ENCODE measurements at places on chromosomes 16 and 17.
A peak's percentile ranks its signal among the peaks of the same experiment; 100 is the strongest.

GRCh38 chr17:58208344-58208743 lies 10.7 kb downstream of the MKS1 start:
- no peak for DNase-seq

DNA sequence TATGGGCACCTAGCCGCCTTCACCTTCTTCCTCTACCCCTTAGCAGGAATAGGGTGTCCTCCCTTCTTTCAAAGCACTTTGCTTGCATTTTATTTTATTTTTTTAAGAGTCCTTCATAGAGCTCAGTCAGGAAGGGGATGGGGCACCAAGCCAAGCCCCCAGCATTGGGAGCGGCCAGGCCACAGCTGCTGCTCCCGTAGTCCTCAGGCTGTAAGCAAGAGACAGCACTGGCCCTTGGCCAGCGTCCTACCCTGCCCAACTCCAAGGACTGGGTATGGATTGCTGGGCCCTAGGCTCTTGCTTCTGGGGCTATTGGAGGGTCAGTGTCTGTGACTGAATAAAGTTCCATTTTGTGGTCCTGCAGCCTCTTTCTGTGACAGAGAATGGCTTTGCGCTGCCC lies 4.6 kb downstream of the TMUB2 start:
- DNase-seq = no peak

- DNase-seq = no peak
These were observed 23.7 kb downstream of the LASP1 start for GRCh38 chr17:38893607-38894006.

GRCh38 chr16:89473136-89473712 lies 17.1 kb downstream of the ANKRD11 start:
- no peak for DNase-seq

- no peak for DNase-seq
These were observed 57.9 kb upstream of the CES5A start for GRCh38 chr16:55933038-55933437.

GRCh38 chr16:23523321-23523720 lies 13.0 kb upstream of the GGA2 start:
- no peak for DNase-seq

DNA sequence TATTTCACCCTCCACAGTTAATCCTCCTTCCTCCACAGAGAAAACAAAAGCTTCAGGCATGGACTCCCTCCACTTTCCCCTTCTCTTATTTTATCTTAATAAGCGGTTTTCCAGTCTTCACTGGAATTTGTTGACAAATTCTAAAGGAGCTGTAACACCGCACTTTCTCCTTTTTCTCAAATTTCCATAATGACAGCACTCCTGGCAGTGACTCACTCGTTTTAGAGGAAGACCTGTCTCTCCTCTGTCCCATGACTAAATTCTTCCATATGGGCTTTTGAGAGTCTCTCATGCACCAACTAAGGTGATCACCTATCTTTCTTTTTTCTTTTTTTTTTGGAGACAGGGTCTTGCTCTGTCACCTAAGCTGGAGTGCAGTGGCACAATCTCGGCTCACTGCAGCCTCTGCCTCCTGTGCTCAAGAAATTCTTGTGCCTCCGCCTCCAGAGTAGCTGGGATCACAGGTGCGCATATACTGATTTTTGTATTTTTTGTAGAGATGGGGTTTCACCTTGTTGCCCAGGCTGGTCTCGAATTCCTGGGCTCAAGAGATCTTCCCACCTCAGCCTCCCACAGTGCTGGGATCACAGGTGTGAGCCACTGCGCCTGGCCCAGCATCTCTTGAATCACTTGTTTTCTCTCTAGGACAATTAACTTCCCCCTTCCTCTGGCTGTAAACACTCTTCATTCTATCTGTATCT lies 7.7 kb downstream of the ITGAM start:
- DNase-seq = no peak

GRCh38 chr16:57799600-57800199 lies 2.6 kb downstream of the KIFC3 start:
- DNase-seq = no peak

GRCh38 chr16:67865318-67865717 lies 7.5 kb upstream of the EDC4 start:
- DNase-seq = no peak

- no peak for DNase-seq
These were observed 24.5 kb downstream of the UNK start for GRCh38 chr17:75808905-75809621.

GRCh38 chr17:65690626-65691310 lies 129.3 kb upstream of the AXIN2 start:
- no peak for DNase-seq

- DNase-seq = no peak
These were observed 498.6 kb upstream of the SALL1 start for GRCh38 chr16:51649631-51650030.

DNA sequence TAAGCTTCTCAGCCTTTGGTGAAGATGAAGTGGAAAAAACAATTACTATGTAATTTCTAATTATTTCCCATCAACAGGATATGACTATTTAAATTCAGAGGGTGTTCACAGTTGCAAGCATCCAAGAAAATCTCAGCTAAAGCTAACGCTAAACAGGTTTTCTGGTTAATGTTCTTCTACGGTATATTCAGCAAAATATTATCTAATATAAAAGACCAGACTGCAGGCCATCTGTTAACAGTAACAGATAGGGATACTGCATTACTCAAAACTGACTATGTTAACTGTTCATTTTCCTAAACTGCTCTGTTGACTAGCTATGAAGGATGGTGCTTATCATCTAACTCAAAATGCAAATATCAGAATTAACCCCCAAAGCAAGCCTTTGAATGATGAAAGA lies 32.8 kb downstream of the GLG1 start:
- no peak for DNase-seq

GRCh38 chr17:21098934-21099689 lies 27.7 kb upstream of the DHRS7B start:
- peak; percentile 20 for DNase-seq

DNA sequence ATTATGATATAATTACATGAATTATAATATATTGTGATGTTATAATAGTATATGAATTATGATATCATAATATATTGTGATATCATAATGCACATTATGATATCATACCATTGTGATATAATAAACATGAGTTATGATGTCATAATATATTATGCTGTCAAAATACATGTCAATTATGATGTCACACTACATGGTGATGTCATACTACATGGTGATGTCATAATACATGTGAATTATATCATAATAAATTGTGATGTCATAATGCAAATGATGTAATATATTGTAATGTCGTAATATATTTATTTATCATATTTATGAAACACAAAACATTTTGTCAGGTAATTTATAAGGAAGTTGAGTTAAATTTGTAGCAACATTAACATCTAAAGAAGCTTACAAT lies 1950.1 kb downstream of the TP53TG3F start:
- no peak for DNase-seq

- no peak for DNase-seq
These were observed 541.9 kb downstream of the TMEM114 start for GRCh38 chr16:8048433-8048832.

GRCh38 chr16:67392301-67393059 lies 818 bp downstream of the TPPP3 start:
- DNase-seq = no peak

- DNase-seq = no peak
These were observed 224.7 kb downstream of the BCAS3 start for GRCh38 chr17:60902399-60902798.

GRCh38 chr17:78318407-78318806 lies 41.5 kb downstream of the SOCS3 start:
- DNase-seq = no peak

- no peak for DNase-seq
These were observed 151.9 kb upstream of the GSE1 start for GRCh38 chr16:85461022-85461813.

GRCh38 chr17:78252111-78252634 lies 20.7 kb downstream of the TMEM235 start:
- no peak for DNase-seq

DNA sequence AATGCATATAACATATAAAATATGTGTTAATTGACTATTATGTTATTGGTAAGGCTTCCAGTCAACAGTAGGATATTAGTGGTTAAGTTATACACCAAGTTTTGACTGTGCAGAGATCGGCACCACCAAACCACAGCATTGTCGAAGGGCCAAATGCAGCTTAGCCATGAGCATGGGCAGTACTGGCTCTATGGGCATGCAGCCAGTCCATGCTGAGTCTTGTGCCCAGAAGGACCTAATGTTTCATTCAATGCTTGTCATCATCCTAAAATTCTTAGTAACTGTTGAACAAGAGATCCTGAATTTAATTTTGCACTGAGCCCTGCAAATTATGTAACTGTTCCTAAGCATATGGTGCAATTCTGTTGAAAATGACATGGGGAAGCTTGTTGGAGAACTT lies 233.4 kb upstream of the HS3ST3A1 start:
- DNase-seq = no peak

DNA sequence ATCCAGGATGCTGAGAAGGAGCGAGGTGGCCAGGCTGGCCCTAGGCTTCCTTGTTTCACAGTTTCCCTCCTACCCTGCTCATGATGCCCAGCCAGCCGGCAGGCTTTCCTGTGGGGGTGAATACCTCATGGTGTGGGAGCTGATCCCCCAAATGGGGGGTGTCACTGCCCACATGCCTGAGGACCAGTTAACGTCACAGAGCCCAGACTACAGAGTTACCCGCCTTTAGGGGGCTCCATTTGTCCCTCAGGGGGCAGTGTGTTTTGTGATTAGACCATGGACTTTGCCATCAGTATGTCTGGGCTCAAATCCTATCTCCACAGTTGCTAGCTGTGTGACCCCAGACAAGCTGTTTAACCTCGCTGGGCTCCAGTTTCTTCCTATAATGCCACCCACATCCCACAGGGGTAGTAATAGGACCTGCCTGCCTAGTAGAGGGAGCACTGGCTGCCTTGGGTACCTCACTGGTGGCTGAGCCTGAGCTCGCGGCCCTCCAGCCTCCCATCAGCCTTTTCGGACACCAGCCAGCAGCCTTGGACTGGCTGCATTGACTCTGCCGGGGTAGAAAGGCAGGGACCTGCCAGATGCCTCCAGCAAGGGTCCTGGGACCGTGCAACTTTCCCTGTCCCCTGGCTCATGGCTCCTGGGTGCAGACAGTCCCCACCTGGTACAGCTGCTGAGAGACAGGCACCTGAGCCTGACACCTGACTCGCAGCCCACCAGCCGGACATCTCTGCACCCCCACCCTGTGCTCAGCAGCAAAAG lies 87.5 kb upstream of the GSE1 start:
- no peak for DNase-seq

DNA sequence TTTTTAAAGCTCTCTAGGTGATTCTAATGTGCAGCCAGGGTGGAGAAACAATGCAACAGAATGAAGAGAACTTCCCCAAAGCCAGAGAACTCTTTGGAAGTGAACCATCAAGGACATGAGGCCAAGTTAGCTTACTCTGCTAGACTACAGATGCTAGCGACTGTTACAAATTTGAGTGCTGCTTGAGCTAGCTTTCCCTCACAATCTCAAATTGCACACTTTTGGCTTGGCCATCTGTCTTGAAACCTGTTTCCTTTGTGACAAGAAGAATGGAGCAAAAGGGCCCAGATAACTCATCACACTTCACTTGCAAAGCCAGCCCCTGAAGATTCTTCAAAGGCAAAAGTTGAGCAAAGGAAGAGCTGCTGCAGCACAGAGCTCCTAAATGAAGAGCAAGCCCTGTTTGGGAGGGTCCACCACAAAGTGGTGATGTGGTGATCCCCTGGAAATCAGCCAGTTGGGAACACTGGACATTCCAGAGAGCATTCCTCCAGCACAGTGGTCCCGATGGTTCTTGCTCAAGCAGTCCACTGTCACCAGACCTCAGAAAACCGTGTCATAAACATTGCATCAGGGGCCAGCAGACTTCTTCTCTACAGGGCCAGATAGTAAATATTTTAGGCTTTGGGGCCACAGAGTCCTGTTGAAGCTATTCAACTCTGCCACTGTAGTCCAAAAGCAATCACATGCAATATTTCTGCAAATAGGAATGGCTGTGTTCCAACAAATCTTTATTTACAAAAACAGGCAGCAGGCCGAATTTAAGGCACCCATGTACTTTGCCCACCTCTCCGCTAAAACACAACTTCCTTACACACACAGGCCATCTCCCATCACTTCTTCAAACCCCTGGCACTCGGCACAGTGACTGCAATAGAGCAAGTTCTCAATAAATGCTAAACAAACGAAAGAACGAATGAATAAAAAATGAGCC lies 21.2 kb downstream of the SLC39A11 start:
- DNase-seq = no peak

- no peak for DNase-seq
These were observed 459.8 kb downstream of the CDH8 start for GRCh38 chr16:61576476-61576875.

DNA sequence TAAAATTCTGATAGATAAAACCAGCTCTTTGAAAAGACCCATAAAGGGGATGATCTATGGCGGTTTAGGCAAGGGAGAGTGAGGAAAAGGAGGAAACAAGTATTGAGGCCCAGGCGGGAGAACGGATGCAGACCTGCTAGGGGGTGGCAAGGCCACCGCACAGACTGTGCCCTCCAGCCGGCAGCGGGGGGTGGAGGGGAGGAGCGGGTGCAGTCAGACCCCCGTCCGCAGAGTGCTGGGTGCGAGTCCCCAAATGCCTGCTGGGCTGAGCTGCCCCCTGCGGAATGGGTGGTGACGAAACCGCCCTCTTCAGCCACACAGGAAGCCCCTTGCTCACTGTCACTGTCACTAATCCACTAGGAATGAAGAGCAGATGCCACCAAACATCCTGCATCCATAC lies 46.0 kb downstream of the LMF1 start:
- no peak for DNase-seq

GRCh38 chr16:1863681-1864460 lies 8.1 kb downstream of the MEIOB start:
- DNase-seq = no peak

- DNase-seq = no peak
These were observed 7.2 kb upstream of the TBKBP1 start for GRCh38 chr17:47686664-47687327.

- no peak for DNase-seq
These were observed 66.7 kb upstream of the FOXF1 start for GRCh38 chr16:86443508-86444147.

DNA sequence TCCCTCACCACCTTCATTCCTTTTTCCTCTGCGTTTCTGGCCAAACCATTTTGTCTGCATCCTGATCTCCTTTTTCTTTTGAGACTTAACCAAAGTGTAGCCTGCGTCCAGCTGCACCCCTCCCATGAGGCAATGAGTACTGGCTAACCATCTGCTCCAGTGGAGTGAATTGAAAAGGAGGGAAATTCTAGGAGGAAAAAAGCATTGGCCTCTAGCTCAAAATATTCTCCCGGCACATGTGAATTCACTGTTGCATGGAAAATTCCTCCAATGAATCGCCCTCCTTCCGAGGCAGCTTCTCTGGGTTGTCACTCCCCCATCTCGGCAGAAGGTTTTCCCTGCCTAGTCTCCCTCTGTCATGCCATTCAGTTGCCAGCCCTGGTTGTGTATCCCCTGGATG lies 5.6 kb downstream of the RAP1GAP2 start:
- no peak for DNase-seq

GRCh38 chr16:31072540-31073141 lies 1.4 kb downstream of the ZNF668 start:
- no peak for DNase-seq

DNA sequence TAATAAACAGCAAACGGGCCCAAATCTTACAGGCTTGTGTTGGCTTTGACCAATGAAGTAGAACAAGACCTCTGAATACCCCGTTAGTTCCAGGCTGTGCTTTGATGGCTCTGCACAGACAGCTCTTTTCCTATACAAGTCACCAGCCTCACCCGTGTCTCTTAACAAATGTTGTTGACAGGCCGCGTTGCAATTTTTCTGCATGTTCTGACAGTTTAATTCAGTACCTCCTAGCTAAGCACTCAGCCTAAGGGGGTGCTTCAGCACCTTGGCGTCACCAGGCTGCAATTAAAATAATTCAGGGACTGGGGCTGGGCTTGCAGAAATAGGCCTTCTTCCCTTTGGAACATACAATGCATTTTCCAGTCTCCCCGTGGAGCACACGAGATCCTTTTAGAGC lies 500.1 kb downstream of the MAF start:
- DNase-seq = no peak
